ENCODE measurements at places on chromosomes 3 and 15. TPM values are rescaled to one million over a fixed set of nuclear protein-coding genes. Genes with fewer than 3 reads are reported as not detected.

SST gene
- total RNA-seq = not detected

RSRC1 gene
- 44.3 TPM for total RNA-seq

LRRC31 gene
- not detected for total RNA-seq

CACNA1D gene
- 0.09 TPM for total RNA-seq

PLAAT1 gene
- 0.09 TPM for total RNA-seq

ECE2 gene
- not detected for total RNA-seq

COLQ gene
- 0.43 TPM for total RNA-seq
